ENCODE measurements at places on chromosomes 4 and X.
A peak's percentile ranks its signal among the peaks of the same experiment; 100 is the strongest.

GRCh38 chr4:17241835-17242234, 270.1 kb downstream of the QDPR start:
- DNase-seq, result no peak

- DNase-seq, result no peak
Measured at GRCh38 chr4:112318239-112319142, 21.3 kb downstream of the ALPK1 start.

- no peak for DNase-seq
Measured at GRCh38 chr4:55742655-55743202, 76.9 kb upstream of the EXOC1L start.

DNA sequence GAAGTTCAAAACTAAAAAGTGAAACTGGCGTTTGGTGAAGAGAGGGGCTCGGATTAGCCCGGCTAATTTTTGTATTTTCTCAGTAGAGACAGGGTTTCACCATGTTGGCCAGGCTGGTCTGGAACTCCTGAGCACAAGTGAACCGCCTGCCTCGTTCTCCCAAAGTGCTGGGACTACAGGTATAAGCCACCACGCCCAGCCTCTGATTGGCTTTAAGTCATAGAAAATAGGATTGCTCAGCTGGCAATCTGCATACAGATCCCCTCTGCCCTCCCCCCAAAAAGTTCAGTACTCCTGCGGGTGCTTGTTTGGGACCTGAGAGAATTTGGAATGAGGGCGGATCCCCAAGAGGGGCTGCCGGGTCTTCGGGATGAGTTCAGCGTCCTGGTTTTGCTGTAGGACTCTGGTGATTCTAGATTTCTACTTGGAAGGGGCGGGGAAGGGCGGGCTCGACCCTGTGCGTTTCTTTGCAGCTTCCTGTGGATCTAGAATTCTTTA, 537 bp upstream of the PRKX start:
- no peak for DNase-seq

DNA sequence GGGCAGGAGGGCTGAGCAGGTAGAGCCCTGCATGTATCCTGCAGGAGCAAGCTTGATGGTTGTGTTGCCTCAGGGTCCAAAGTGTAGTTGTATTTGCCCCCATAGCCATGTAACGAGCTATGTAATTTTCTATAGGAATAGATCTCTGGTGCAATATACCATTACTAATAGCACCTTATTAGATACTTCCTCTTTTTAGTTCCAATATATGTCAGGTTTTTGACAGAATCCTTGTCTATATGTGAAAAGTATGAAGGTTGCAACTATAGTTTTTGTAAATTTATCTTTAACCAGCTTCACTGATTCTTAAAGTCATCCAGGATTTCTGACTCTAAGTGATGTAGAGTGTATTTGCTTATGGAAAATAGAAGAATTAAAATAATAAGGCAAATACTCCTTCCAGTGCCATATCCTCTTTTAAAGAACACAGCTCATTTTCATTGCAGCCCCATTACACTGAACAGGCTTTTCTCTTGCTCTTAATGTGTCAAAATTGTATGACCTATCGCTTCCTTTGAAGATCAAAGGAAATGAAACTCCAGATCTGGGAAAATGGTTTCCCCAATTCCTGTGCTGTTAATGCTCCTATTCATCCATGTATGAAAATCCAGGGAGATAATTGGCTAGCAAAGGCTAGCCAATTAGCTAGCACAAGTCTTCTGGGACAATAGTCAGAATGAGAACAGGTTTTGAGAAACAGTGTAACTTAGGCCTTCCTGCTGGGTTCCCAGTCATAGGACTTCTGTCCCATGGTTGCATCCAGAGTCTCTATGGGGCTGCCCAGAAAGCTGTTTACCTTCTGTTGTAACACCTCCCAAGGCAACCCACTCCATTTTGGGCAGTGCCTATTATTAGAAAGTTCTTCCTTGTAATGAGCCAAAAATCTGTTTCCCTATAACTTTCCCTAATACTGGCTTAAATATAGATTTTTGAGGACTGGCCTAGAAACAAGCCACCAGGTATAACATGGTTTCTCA, 90.6 kb downstream of the TSPAN7 start:
- no peak for DNase-seq

GRCh38 chrX:148541584-148541940, 41.1 kb downstream of the AFF2 start:
- DNase-seq, result no peak

DNA sequence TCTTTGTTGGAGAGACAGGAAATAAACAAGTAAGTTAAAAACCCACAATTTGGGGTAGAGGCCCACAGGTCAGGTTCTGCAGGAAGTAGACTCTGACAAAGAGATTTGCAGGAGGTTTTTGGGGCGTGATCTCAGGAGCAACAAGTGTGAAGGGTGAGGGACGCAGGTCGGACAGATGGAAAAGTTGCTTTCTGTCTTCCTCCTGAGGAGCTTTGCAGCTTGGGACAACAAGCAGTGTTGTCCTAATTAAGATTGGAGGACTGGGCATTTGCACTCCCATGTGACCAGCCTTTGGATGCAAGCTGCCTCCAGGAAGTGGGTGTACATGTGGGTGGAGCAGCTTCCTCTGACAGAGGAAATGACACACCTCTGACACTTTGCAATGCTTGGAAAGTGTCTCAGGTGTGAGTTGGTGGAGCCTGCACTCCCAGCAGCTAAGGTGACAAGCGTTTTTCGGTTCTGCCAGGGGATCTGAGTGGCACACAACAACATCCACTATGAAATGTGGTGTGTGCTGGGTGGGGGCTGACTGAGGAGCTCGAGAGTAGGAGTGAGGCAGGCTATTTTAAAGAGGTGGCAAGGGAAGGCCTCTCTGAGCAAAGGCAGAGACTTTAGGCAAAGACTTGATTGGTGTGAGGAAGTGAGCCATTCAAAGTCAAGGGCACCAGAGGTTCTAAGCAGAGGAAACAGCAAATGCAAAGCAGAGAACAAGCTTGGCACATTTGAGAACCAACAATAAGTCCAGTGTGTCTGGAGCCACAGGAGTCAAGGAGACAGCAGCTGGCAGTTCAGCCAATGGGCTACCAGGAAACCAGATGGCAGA, 339.8 kb upstream of the GATB start:
- DNase-seq, result peak; percentile 89

GRCh38 chrX:153463031-153463430, 7.3 kb downstream of the HAUS7 start:
- no peak for DNase-seq

GRCh38 chr4:84956014-84956413, 10.5 kb downstream of the WDFY3 start:
- DNase-seq, result no peak

DNA sequence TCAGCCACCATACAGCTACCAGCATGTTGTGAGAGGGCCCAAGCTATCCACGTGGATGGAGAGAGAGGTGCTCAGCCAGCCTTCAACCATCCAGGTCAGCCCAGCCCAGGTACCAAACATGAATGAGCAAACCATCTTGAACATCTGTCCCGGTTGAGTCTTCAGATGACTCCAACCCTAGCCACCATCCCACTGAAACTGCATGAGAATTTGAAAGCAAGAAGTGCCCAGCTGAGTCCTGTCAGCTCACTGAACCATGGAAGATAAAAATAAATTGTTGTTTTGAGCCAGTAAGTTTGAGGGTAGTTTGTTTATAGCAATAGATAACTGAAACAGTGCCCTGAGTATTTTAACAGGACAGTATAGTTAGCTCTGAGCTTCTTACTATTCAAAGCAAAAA, 7.3 kb upstream of the SEL1L3 start:
- DNase-seq, result no peak

GRCh38 chr4:184645904-184646610, 3.2 kb downstream of the CASP3 start:
- no peak for DNase-seq

DNA sequence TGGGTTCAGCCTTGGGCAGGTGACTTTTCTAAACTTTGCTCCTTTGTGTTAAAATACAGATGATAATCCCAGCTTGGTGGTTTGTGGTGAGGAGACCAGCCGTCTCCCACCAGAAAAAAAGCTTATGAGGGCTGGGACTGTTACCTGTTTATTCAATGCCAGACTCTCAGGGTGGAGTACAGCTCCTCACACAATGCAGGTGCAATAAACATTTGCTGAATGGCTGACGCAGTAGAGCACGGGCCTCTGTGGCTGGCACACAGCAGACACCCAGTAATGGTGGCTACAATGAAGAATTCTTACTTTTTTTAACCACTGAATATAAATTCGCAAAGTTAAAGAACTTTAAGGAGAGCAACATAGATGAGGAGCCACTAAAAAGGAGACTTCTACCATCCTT, 30.2 kb downstream of the BEND4 start:
- no peak for DNase-seq

DNA sequence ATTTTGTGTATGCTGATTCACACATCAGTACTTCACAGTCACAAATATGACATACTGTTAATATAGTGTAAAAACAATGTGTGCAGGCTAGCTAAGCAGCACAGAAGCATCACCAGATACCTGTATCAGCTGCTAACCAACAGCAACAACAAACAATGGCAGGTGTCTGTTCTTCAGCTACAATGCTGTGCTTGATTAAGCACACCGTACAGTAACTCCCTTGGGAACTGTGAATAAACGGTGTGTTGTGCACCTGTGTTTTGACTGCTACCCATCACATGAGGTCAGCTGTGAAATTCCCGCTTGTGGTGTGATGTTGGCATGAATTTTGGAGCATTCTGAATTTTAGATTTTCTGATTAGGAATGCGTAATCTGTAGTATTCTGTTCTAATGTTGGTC, 379.7 kb upstream of the FAT1 start:
- no peak for DNase-seq

GRCh38 chr4:142781114-142781513, 65.0 kb downstream of the INPP4B start:
- no peak for DNase-seq

DNA sequence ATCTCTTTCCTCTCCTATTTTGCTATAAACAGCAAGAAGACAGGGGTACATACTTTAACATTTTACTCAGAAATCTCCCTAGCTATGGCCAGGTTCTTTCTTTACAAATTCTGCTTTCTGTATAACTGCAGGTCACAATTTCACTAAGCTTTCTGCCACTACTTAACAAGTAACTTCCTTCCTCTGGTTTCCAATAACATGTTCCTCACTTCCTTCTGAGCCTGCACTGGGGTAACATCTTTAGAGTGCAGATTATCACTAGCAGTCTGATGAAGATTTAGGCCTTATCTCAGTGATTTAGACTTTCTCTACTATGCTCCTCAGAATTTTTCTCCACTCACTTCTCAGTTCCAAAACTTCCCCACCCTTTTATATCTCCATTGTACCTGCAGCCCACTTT, 1930.5 kb upstream of the AGA start:
- DNase-seq, result no peak

GRCh38 chrX:41912923-41913322, 10.4 kb downstream of the CASK start:
- no peak for DNase-seq

- no peak for DNase-seq
Measured at GRCh38 chr4:76894537-76895255, 3.2 kb downstream of the SOWAHB start.

DNA sequence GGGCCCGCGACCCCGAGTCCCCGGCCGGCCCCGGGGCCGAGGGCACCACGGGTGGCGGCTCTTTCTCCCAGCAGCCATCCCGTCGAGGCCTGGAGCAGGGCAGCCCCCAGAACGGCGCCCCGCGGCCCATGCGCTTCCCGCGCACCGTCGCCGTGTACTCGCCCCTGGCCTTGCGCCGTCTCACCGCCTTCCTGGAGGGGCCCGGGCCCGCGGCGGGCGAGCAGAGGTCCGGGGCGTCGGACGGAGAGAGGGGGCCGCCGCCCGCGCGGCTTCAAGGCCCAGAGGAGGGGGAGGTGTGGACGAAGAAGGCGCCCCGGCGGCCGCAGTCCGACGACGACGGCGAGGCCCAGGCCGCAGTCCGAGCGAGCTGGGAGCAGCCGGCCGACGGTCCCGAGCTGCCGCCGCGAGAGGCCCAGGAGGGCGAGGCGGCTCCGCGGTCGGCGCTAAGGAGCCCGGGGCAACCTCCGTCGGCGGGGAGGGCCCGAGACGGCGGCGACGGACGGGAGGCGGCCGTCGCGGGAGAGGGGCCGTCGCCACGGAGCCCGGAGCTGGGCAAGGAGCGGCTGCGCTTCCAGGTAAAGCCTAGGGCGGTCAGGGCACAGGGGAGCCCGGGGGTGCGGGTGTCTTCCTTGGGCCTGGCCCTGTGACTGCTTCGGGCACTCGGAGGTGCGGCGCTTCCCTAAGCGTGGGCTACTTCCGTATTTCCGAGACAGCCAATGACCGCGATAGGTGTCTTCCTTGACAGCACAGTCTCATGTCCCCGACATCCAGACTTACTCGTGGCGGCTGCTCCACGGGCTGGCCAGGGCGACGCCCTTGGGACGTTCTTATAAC, 845 bp downstream of the ZAR1 start:
- no peak for DNase-seq

- no peak for DNase-seq
Measured at GRCh38 chrX:8067754-8068462, 103.2 kb downstream of the VCX2 start.

GRCh38 chr4:59127006-59127405, 2016.8 kb upstream of the IGFBP7 start:
- no peak for DNase-seq

DNA sequence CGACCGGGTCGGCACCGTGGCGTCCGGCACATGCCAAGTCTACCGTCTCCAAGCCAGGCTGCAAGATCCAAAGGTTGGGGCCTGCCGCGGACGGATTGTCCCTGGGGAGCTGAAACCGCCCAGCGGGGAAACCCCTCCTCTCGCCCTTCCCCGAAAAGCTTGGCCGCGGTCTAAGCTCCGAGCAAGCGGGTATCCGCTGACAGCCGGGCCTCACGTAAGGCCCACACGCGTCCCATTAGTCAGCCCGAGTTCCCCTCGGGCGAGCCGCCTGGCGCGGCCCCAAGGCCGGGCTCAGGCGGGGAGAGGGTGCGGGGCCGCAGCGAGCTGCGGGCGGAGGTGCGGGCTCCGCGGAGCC, 6.8 kb upstream of the BCOR start:
- peak; percentile 69 for DNase-seq

- DNase-seq, result no peak
Measured at GRCh38 chr4:54066718-54067129, 2.3 kb upstream of the CHIC2 start.

DNA sequence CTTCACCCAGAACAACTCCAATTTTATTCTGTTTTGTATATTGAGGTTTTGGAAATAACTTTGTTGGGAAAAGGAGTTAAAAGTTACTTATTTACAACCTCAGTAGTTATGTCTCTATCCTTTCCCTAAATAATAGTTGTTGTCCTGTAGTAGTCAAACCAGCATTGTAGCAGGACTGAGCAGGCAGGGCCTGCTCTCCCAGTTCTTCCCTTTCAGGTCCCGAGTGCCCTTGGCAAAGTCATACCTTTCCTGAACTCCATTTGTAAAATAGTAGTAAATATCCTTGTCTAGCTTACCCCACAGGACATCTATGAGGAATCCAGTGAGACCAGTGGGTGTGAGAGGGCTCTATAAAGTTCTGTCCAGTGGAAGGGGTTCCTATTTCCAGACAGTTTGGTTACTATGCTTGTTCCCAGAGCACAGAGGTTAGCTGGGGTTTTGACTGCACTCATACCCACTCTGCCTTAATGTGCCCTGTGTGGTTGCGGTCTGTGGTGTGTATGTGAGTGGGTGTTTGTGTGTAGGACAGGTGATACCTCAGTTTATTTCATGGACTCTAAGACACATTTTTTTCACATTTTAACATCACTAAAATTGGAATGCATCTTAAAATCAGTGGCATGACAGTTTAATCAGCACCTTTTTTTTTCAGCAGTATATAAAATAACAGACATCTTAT, 136.3 kb downstream of the AMMECR1 start:
- DNase-seq, result no peak

All from activated effector memory CD4-positive, alpha-beta T cell treated with anti-CD3 and anti-CD28 coated beads, Interleukin-2, amount 50 U/mL, for 16 hours (primary cell).